T-cell (primary cell): ENCODE measurements at places on chromosomes 11 and 22. TPM values are rescaled to one million over a fixed set of nuclear protein-coding genes. Genes with fewer than 3 reads are reported as not detected.

TESMIN gene
- 7.1 TPM for total RNA-seq

GRCh38 chr11:35245056-35245455 is 106.1 kb downstream of the CD44 start:
- DNase-seq, result no peak

DNA sequence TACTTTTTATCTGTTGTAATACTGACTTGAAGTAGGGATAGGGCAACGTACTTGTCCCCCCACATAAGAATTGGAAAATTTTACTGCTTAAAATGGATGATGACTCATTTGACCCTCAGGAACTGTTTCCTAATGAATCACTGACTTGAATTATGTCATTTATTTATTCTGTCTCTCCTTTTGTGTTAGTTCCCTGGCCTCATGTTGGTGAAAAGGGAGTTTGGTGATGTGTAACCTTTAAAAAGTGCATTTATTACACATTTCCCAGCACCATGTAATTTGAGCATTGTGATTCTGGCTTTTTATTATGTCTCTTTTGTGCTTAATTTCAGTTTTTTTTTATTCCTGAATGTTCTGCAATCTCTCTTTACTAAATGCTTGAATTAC is 20.3 kb upstream of the PGM2L1 start:
- DNase-seq, result no peak

GRCh38 chr11:70539360-70540095 is 141.2 kb downstream of the CTTN start:
- no peak for DNase-seq

DNA sequence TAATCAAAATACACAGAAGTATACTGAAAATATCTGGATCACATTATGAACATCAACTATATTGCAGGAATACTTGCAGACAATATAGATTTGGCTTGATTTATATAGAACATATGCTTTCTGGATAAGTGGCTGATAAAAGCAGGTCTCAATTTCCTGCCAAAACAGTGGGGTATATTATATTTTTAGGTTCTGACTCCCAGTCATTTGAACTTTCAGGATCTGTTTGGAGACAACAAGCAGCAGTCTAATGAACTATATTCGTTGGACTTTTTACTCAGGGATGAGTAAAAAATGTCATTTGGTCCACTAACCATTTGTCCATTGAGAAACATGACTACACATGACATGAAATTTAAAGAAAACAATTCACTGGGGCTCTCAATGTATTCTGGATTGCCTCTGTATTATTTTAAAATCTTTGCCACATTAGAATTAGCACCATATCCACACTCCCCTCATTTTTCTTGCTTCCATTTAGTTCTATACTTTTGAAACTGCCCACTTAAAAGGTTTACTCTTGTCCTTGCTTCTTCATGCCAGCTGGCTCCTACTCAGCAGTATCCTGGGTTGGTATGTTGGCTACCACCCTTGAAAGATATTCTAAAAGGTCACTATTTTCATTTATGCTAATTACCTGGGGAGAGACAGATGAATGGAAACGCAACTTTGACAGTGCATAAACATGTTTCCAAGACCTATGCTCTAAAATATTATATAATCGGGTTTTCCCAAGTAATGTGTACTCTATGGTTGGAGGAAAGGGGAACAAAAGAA is 153.0 kb downstream of the APOL5 start:
- DNase-seq, result no peak

DNA sequence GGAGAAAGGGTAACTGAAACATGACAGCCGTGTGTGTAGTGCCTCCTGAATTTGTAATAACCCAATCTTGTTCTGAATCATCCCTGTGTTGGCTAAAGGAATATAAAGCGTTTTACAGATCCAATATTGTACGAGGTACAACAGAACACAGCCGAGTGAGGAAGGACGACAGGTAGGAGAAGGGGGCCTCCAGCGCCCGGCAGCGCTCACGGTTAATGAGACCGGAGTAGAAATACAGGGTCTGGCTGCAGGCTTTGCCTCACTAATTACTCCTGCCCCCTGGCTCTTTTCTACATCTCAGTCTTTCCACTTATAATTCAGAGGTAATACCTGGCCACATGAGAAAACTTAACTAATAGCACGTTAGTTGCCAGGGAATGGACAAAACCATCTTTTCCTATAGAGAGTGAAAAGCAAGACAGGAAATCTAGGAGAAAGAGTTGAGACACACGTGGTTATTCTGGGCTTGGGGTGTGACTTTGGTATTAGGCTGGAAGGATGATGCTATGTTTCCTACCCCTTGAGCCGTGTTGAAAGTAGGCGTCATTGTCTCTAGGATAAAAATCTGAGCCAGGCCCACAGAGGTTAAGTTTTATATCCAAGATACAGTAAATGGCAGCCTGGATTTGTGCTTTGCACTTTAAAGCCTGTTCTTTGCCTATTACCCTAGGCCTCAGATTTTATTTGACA is 54.1 kb downstream of the GRIK4 start:
- DNase-seq, result no peak

- DNase-seq, result no peak
These were observed 103.7 kb downstream of the DSCAML1 start for GRCh38 chr11:117693344-117693743.

DNA sequence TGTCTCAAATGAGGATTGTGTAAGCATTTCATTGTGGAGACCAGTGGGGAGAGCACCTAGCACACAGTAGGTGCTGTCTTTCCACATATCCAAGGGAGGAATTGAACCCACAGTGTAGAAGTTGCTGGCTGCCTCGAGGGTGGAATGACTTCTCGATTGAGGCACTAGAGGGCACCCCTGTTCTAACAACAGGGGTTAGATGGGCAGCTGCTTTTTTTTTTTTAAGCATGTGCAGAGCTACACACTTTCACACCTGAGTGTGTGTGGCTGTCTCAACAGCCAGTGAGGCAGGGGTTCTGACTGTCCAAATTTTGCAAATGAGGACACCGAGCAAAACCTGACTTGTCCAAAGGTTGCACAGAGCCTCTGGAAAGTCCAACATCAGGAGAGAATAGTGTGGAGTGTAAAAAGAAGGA is 118.2 kb upstream of the CRYBB3 start:
- DNase-seq, result peak; percentile 37

GRCh38 chr11:30533445-30533947 is 52.7 kb downstream of the MPPED2 start:
- no peak for DNase-seq

GRCh38 chr22:46992121-46992731 is 229.8 kb downstream of the TBC1D22A start:
- no peak for DNase-seq

GRCh38 chr22:47928631-47929030 is 1166.2 kb downstream of the TBC1D22A start:
- DNase-seq, result no peak

- no peak for DNase-seq
These were observed 41.8 kb upstream of the SCN3B start for GRCh38 chr11:123696183-123696582.
